Lung (tissue), 17 donors: ENCODE measurements at places on chromosomes 7 and 10. TPM values are rescaled to one million over a fixed set of nuclear protein-coding genes. Genes with fewer than 3 reads are reported as not detected.

Gene MMRN2
- 55.3 TPM for total RNA-seq

Gene CAMK1D
- 9.4 TPM for total RNA-seq

- H3K36me3 ChIP-seq = no peaks in the 10 kb centered on the region
- no peak overlapping the region for H3K27ac ChIP-seq
- peaks cover 32% of the 10 kb centered on the region for H3K27me3 ChIP-seq
- H3K4me1 ChIP-seq = peaks cover 8% of the 10 kb centered on the region
Observed at GRCh38 chr10:12509016-12509793, 159.9 kb downstream of the CAMK1D start.

Gene GPR158
- total RNA-seq = not detected

- no peaks in the 10 kb centered on the region for H3K27me3 ChIP-seq
- no peaks in the 10 kb centered on the region for H3K4me1 ChIP-seq
- no peak overlapping the region for H3K27ac ChIP-seq
- peak; percentile 34 for DNase-seq
- no peaks in the 10 kb centered on the region for H3K36me3 ChIP-seq
Observed at GRCh38 chr7:114508086-114508485, 93.5 kb downstream of the FOXP2 start.

DNA sequence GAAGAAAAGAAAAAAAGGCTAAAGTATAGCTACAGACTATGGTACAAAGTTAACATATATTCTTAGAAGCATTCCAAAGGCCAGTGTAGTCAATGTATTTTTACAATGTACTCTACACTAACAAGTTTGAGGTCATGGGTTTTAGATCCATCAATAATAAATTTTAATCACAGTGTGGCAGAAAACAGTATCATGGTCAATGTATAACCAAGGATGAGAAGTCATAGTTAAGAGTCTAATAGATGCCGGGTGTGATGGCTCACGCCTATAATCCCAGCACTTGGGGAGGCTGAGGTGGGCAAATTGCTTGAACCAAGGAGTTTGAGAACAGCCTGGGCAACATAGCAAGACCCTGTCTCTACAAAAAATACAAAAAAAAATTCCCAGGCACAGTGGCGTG lies 53.1 kb downstream of the SLC16A12 start:
- peak overlapping the region; percentile 86 for H3K27ac ChIP-seq
- H3K27me3 ChIP-seq = no peaks in the 10 kb centered on the region
- DNase-seq = no peak
- H3K4me3 ChIP-seq = no peak overlapping the region
- peaks cover 4% of the 10 kb centered on the region for H3K4me1 ChIP-seq

Gene RBP3
- total RNA-seq = not detected

DNA sequence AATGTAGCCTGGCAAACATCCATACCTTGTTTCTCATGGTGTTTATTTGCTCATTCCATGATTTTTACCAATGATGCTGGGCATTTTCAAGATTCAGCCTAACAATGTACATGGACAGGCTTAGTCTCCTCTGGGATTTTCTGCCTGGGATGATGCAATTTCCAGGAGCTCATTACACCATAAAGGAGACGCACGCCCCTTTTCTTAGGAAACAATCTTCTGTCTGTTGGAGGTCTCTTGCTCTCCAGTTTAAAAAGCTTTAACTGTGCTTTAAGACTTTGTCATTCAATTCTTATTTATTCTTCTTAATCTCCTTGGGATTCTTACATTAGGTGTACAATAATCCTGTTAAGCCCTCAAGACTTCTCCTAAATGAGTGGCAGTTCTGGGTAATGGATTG lies 150.3 kb upstream of the NRP1 start:
- H3K27me3 ChIP-seq = no peaks in the 10 kb centered on the region
- H3K36me3 ChIP-seq = no peaks in the 10 kb centered on the region
- H3K4me1 ChIP-seq = peaks cover 36% of the 10 kb centered on the region
- H3K4me3 ChIP-seq = no peak overlapping the region
- H3K27ac ChIP-seq = peak overlapping the region; percentile 0

GRCh38 chr7:46970476-46970875 lies 611.4 kb downstream of the TNS3 start:
- peaks cover 2% of the 10 kb centered on the region for H3K4me1 ChIP-seq
- H3K27me3 ChIP-seq = no peaks in the 10 kb centered on the region
- no peak overlapping the region for H3K4me3 ChIP-seq
- DNase-seq = no peak
- no peaks in the 10 kb centered on the region for H3K36me3 ChIP-seq

Gene ADAM12
- 5.8 TPM for total RNA-seq

GRCh38 chr7:16786257-16786656 lies 18.5 kb downstream of the AGR2 start:
- H3K36me3 ChIP-seq = no peaks in the 10 kb centered on the region
- peak; percentile 35 for DNase-seq
- no peak overlapping the region for H3K4me3 ChIP-seq
- no peak overlapping the region for H3K27ac ChIP-seq
- H3K4me1 ChIP-seq = no peaks in the 10 kb centered on the region
- H3K27me3 ChIP-seq = no peaks in the 10 kb centered on the region

DNA sequence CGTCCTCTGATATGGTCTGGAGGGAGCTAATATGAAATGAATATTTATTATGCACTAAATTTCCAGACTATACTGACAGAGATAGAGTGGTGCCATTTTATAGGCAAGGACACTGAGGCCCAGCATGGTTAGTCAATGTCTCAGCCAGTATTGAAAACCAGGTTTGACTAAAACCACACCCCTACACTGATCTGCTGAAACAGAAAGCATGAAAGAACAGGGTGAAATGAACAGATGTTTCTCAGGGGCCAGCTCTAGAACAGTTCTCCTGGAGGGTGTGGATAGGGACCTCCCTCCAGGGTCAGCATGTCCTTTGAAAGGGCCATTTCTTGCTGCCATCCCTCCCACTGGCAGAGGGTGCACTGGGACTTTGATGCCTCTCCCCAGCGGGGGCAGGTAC lies 700.5 kb downstream of the GRID1 start:
- no peak overlapping the region for H3K4me3 ChIP-seq
- H3K36me3 ChIP-seq = no peaks in the 10 kb centered on the region
- no peaks in the 10 kb centered on the region for H3K27me3 ChIP-seq
- no peaks in the 10 kb centered on the region for H3K4me1 ChIP-seq
- H3K27ac ChIP-seq = no peak overlapping the region
- DNase-seq = no peak

- no peaks in the 10 kb centered on the region for H3K36me3 ChIP-seq
- DNase-seq = peak; percentile 75
- peak overlapping the region; percentile 99 for H3K27ac ChIP-seq
- H3K27me3 ChIP-seq = no peaks in the 10 kb centered on the region
Observed at GRCh38 chr7:148699782-148700629, 1.3 kb downstream of the CUL1 start.

Gene VWA2
- total RNA-seq = 13.7 TPM

Gene SH2B2
- 9.7 TPM for total RNA-seq

Gene HKDC1
- 11.1 TPM for total RNA-seq

DNA sequence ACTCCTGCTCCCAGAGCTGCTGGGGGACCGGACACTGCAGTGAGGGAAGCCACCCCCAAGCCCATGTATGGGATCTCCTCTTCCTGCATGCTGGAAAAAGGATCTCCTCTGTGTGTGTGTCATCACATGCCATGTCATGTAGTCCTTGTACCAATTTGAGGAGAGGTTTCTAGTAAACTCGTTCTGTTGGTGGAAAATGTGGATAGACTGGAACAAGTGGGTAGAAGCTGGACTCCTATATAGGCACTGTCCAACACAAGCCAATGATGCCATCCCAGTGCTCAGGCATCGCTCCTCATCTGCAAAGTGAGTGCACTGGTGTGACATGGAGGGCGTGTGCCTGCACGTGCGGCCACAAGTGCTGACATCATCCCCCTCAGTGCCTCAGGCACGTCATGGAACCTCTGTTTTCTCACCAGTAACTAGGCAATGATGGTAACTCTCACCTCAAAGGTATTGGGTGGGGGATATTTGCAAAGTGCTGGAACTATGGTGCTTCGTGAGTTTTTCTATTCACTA lies 19.3 kb downstream of the MYO1G start:
- no peak overlapping the region for H3K4me3 ChIP-seq
- H3K4me1 ChIP-seq = no peaks in the 10 kb centered on the region
- H3K27ac ChIP-seq = no peak overlapping the region
- no peaks in the 10 kb centered on the region for H3K27me3 ChIP-seq
- DNase-seq = no peak

DNA sequence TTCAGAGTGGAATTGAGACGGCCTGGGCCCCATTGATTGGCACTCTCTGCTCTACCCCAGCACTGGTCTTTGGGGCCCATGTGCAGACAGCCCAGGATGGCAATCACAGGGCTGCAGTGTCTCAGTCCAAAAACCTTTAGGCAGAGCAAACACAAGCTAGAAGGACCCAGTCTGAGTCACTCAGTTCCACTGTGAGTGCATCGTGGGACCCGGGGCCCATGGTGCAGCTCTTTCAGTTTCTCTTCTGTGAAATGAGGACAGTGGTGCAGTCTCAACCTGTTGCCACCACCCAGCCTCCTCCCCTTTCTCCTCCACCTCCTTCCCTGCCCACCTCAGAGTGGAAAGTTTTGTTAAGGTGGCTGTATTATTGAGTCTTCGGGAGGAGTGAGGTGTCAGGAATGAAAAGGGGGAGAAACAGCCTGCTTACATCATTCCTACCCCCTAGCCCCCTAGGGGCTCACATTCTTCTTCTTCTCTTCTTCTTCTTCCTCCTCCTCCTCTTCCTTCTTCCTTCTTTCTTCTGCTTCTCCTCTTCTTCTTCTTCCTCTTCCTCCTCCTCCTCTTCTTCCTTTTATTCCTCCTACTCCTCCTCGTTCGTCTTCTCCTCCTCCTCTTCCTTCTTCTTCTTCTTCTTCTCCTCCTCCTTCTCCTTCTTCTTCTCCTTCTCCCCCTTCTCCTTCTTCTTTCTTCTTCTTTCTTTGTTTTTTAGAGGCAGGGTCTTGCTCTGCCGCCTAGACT lies 19.5 kb upstream of the CARD11 start:
- no peak for DNase-seq
- H3K4me1 ChIP-seq = no peaks in the 10 kb centered on the region
- no peak overlapping the region for H3K27ac ChIP-seq
- no peak overlapping the region for H3K4me3 ChIP-seq
- H3K36me3 ChIP-seq = no peaks in the 10 kb centered on the region

DNA sequence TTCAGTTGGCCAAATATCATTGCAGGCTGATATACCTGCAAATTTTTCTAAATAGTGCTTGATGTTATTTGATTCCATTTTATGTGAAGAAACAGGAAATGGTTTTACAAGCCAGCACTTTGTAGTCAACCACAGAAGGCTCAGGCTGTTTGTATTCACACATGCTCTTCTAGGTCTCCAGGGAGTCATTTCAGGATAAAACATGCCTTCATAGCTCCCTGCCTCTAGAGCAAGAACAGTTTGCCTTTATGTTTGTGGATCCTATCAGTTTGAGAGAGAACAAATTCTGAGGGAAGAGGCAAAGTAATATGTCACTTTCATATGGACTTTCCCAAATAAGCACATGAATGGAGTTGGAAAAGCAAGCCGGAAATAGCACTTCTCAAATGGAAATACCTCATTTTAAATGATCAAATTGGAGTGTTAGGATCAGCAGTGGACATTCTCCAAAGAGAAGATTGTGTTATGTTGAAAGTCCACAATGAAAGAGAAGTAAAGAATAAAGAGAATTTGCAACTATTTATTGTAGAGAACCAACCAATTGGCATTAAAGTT lies 277.6 kb downstream of the KCND2 start:
- H3K27me3 ChIP-seq = no peaks in the 10 kb centered on the region
- no peaks in the 10 kb centered on the region for H3K4me1 ChIP-seq
- H3K4me3 ChIP-seq = no peak overlapping the region

Gene SEMA3E
- 4.9 TPM for total RNA-seq

DNA sequence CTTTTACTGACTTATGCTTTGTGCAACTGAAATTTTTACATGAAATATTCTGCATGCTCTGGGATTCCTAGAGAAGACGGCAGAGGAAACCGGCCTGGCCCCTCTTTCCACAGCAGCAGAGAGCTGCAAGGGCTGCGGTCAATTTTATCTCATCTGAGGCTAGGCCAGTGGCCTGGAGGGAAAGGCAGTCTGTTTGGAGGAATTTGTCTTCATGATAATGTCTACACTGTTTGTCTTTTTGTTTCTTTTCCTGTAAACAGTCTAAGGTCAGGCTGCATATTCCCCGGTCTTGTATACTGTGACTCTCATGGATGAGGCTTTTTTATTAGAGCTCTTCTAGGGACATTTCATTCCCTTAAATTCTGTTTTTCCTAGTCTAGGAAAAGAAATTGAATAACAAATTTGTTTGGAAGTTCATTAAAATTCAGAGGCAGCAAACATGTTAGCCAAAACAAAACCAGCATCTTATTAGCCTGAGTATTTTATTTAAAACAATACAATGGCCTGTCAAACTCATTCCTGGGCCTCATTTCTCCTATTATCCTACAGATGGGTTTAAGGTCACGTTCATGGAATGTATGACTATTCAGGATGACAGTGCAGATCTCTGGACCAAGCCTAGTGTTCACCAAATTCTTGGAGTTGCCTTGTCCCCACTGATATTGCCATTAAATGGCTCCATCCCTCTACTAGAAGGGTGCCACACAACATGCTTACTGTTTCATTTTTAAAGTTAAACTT lies 26.4 kb downstream of the LAMB4 start:
- DNase-seq = no peak
- H3K4me1 ChIP-seq = no peaks in the 10 kb centered on the region
- H3K27me3 ChIP-seq = no peaks in the 10 kb centered on the region

Gene LRRC4
- 5.8 TPM for total RNA-seq

GRCh38 chr10:101843032-101844021 lies at the start of gene KCNIP2:
TSS of gene KCNIP2 (minus strand) at chr10:101843800. CDS start at chr10:101843568, 232 bp downstream.
- H3K4me3 ChIP-seq = no peak within 1 kb of the TSS
- H3K4me1 ChIP-seq = no peaks in the 10 kb centered on the region
- peaks cover 2% of the 10 kb centered on the region for H3K27me3 ChIP-seq
- H3K36me3 ChIP-seq = peaks cover 3% of the 10 kb centered on the region
- no peak for DNase-seq

DNA sequence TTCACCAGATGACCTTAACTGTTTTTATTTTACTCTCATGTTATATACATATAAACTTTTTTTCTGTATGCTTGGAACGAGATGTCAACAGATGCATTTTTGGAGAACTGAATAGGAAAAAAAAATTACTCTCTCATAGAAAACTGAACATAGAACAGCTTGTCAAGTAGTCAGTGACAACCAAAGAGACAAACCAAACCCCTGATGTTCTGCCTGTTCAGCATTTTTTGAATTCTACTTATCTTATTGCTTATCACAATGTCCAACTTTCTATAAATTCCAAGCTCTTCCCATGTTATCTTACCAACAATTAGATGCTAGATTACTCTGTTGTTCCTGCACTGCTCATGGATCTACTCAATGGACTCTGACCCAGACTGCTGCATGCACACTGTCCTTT lies 95.2 kb downstream of the VPS41 start:
- H3K4me1 ChIP-seq = no peaks in the 10 kb centered on the region
- H3K4me3 ChIP-seq = no peak overlapping the region
- H3K27ac ChIP-seq = no peak overlapping the region
- H3K27me3 ChIP-seq = no peaks in the 10 kb centered on the region
- no peaks in the 10 kb centered on the region for H3K36me3 ChIP-seq
